ENCODE measurements at places on chromosomes 2 and 18.
A peak's percentile ranks its signal among the peaks of the same experiment; 100 is the strongest.

- DNase-seq: no peak
Measured at GRCh38 chr2:108612514-108613183, 78.4 kb downstream of the LIMS1 start.

DNA sequence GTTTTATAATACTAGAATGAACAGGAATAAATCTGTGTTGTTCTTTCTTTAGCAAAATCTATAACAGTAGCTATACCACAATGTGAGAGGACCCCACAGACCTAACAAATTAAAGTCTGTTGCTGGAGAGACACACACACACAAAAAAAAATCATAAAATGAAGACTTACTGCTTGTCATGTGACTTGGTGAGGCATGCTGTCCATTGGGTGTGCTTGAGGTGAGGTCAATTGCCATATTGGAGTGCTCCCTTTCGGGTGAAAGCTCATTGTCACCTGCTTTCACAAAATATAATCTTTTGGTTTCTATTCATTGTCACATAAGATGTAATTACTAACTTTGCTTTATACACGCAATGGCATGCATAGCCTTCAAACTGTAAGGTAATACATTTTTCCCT is 3.9 kb downstream of the IKZF2 start:
- DNase-seq: no peak

DNA sequence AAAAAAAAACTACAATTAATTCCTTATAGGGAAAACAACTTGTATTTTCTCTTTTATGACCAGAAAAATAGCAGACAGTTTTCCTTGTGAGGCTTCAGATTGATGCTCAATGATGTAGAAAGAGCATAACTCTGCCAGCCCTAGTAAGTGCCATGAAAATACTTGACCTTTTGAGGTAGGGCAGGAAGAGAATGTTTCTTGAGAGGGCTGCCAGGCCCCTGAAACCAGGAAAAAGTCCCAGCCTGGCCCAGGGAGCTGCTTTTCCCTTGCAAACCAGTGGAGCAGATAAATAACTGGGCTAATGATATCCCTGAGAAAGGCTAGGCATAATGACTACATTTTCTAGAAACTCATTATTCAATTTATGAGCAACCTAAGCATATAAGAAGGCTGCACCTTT is 126.8 kb downstream of the SLC8A1 start:
- no peak for DNase-seq

- no peak for DNase-seq
Measured at GRCh38 chr2:98137196-98137595, 50.2 kb downstream of the VWA3B start.

DNA sequence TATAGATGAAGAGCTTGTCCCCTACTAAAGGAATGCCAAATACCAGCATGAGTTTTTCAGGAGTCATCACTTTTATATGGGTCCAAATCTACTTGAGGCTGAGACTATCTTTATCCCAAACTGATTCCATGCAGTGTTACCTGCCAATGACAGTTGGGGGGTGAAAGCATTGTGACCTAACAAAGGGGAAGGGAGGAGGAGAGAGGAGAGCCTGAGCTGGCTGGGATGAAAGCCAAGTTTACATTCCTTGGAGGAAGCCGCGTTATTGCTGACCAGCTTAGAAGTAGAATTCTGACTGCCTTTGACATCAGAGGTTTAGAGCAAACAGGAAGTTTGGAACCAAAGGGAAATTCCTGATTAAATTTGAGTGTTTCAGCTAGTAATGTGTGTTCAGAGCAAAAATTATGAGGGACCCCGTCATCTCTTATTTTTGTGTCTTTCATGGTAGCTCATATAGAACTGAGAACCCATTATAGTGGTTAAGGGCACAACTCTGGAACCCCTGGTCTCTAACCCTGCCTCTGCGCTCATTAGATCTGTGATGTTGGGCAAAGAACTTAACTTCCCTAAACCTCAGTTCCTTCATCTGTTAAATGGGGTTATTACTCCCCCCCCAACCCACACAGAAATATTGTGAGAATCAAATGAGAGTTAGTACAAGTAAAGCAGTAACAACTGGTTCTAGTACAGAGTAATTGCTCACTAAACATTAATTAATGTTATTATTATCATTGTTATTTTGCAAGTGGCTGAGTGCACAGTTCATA is 199.3 kb upstream of the EPAS1 start:
- DNase-seq: peak; percentile 96

- no peak for DNase-seq
Measured at GRCh38 chr2:110650346-110650745, 27.5 kb downstream of the BUB1 start.

DNA sequence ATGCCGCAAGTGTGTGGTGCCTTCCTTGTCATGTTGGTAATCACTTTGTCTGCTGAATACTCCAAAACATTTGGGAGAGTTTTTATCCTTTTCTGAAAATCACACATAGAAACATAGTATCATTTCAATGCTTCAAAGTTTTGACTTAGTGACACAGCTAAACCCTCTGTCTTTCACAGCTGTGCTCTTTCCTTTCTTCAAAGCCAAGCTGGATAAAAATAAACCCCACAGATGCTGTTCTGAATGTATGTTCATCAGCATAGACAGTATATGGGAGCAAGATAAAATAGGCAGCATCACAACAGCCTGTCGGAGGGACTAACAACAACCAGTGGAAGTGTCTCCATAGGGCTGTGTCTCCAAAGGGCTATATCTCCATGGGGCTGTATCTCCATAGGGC is 331.3 kb upstream of the DCC start:
- no peak for DNase-seq

- no peak for DNase-seq
Measured at GRCh38 chr18:36337679-36338402, 40.3 kb downstream of the FHOD3 start.

DNA sequence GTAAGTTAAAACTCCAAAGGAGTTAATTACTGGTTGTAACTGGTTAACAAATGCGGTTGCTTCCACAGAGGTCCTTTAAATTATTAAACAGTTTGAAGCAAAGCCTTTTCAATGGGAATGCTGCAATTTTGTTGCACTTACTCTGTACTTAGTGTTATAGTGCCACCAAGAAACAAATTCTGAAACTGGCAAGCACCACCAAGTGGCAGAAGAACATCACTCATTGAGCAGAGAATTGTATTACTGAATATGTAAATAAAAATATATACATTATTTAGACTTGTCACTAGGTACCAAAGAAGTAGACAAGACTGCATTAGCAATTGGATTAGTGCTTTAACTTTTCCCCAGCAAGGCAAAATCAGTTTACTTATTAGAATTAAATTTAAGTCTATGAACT is 2.6 kb upstream of the TMEFF2 start:
- DNase-seq: peak; percentile 56

DNA sequence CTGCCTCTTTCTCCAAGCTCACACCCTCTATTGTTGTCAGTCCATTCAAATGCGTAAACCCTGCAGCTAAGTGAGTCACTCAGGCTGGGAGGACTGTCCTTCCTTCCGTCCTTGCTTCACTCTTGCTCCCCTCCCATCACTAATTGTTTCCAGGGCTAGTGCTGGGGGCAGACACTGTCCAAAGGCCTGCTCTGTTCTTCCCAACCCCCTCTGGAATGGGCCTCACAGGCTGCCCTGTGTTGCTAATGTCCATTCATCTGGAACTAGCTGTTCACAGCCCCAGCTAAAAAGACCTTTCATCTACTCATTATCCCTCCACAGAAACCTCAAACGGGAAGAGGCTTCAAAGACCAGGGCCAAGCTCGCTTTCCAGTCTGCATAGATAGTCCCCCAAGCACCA is 31.9 kb upstream of the NRP2 start:
- DNase-seq: no peak

GRCh38 chr2:96356889-96357288 is 21.3 kb downstream of the NCAPH start:
- DNase-seq: no peak

- no peak for DNase-seq
Measured at GRCh38 chr2:73503992-73504570, 118.4 kb downstream of the ALMS1 start.

- DNase-seq: no peak
Measured at GRCh38 chr18:59274533-59274928, 1.3 kb upstream of the RAX start.

GRCh38 chr2:45714679-45715078 is 63.2 kb downstream of the PRKCE start:
- no peak for DNase-seq

DNA sequence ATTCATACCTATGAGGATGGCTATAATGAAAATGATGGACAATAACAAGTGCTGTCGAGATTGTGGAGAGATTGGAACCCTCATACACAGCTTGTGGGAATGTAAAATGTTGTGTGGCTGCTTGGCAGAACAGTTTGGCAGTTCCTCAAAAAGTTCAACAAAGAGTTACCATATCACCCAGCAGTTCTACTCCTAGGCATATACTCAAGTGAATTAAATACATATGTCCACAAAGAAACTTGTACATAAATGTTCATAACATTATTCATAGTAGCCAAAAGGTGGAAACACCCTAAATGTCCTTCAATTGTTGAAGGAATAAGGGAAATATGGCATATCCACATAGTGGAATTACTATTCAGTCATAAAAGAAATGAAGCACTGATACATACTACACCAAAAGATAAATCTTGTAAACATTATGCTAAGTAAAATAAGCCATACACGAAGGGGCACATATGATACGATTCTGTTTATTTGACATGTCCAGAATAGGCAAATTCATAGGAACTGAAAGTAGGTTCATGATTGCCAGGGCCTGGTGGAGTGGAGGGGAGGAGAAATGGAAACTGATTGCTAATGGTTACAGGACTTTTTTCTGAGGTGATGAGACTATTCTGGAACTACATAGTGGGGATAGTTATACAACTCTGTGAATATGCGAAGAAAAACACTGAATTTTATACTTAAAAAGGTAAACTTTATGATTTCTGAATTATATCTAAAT is 92.1 kb downstream of the ADAM23 start:
- DNase-seq: no peak

GRCh38 chr2:199757233-199757870 is 93.6 kb downstream of the FTCDNL1 start:
- DNase-seq: no peak

DNA sequence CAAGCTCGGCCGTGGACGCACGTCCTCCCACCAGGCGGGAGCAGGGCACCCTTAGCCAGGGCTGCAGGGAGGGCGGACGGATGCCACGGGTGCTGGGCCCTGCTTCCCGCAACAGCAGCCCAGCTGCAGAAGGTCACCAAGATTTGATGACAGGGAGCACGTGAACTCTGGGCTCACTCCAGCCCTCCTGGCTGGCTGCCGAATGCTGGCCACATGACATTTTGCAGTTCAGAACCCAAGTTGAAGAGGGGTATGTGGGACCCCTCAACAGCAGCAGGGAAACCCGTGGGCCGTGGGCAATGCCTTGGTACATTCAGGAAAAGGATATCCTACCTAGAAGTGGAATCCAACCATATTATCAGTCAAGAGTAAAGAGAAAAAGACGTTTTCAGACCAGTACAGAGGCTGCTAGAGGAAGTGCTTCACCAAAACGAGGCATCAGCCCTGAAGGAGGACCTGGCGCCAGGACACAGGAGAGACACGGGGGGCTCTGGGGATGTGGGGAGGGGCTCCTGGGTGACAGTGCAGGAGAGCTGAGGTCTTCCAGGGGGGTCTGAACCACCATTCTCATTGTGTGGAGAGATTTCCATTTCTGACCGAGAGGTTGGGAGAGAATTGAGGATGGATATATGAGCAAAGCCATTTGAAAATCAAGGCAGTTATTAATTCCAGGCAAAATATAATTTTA is 107.4 kb upstream of the CTDP1 start:
- no peak for DNase-seq

GRCh38 chr2:63053889-63054602 is 3.4 kb downstream of the OTX1 start:
- DNase-seq: no peak

- DNase-seq: no peak
Measured at GRCh38 chr18:55479656-55480420, 108.2 kb downstream of the TCF4 start.

- DNase-seq: no peak
Measured at GRCh38 chr18:68992719-68993482, 195.0 kb downstream of the CCDC102B start.

- DNase-seq: no peak
Measured at GRCh38 chr18:79411614-79412526, 16.1 kb downstream of the NFATC1 start.

DNA sequence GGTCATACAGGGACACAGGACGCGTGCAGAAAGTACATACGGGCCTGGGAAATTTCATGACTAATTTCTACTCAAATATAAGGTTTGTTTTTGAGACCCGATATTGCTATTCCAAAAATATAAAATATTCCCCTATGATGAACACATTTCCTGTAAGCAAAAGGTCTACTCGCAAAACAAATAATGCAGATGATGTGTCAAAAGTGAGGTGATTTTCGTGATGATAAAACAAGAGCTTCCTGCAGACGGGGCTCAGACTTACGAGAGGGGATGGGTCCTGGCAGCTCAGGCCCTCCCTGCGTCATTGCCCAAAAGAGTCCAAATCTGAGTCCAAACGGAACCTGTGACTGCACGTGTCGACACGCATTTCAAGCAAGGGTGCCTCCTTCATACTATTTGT is 62.7 kb downstream of the MBP start:
- no peak for DNase-seq

- peak; percentile 92 for DNase-seq
Measured at GRCh38 chr2:27960237-27960912, 69.8 kb downstream of the BABAM2 start.

DNA sequence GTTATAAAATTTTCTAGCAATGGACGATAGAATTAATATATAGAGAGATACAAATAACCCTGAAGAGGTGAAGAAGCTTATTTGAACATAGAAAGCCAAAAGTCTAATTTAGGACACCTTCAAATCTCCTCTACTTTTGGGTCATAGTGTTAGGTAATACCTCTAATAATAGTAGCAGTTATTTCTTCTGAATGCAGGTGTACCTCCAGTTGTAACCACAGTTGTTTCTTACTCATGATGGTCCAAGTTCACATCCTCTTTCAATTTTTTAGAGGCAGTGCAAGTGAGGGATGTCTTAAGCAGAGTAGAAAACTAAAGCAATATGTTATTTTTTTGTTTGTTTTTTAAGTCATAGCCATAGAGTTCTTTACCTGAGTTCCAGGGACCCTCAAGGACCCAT is 429.5 kb downstream of the CCDC85A start:
- no peak for DNase-seq

DNA sequence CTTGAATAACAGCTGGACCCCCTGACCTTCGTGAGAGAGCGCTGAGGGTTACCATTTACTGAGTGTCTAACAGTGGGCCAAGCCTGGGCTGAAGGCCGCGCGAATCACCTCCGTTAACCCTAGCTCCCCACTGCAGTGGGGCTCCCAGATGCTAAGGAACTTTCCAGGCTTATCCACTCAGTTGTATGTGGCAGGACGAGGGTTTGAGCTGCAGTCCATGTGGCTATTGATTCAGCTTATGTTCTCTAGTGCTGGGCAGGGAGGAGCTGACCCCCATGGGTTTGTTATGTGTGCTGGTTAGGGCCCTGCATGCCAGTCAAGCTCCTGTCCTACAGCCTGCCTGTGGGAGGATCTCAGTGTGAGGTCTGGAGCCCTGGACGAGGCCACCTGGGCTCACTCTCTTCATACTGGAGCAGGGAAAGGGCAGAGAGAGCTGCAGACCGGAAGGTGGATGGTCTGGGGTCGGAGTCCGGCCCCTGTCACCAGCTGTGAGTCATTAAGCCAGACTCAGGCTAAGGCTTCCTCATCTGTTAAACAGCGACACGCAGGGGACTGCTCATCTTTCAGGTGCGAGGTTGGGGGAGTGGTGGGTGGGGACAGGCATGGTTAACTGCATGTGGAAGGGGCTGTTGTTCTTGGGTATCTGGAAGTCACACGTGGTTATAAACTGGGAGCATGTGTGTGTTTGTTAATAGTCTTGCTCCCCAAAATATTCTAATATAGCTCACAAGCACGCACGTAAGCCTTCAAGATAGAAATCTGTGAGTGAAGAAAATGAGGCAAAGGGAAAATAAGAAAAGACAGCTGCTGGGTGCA is 6.6 kb downstream of the PSD4 start:
- no peak for DNase-seq
